ENCODE measurements at places on chromosomes 6 and 20. TPM values are rescaled to one million over a fixed set of nuclear protein-coding genes. Genes with fewer than 3 reads are reported as not detected.

RGS19 gene
- 21.5 TPM for polyA plus RNA-seq

RAMACL gene
- polyA plus RNA-seq, result 0.49 TPM

SNAP91 gene
- polyA plus RNA-seq, result 153 TPM

DACT2 gene
- polyA plus RNA-seq, result 3.5 TPM

DNA sequence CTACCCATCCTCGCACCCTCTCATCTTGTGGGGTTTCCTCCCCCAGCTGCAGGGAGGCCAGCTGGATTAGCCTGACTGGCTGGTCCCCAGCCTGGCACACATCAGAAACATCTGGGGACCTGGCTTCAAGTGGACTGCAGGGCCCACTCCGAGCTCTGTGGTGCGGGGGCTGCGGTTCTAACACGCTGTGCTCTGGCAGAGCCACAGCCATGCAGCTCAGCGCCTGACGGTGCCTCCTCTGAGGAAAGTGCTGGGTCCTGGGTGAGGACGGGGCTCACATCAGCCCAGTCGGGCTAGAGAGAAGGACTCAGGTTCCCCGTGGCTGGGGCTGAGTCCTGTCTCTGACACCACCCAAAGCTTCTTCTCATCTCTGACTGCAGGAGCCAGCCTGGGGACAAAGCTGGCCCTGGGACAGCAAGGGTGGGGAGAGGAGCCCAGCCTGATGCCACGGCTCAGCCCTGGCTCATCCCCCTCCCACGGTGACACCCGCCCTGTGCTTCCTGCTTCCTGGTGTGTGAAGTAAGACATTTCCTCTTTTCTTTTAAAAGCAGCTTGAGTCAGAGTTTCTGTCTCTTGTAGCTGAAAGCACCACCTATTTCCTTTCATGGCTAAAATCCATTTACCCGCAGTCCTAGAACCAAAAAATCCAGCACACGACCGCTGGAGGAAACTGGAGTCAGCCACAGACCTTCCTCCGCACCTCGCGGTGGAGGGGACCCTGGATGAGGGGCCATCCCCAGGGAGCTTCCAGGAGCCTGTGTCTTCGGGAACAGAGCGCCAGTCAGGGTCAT lies 127.4 kb upstream of the AFDN start:
- no peak for DNase-seq

GRCh38 chr6:11847515-11848345 lies 69.1 kb upstream of the ADTRP start:
- DNase-seq, result no peak

DNA sequence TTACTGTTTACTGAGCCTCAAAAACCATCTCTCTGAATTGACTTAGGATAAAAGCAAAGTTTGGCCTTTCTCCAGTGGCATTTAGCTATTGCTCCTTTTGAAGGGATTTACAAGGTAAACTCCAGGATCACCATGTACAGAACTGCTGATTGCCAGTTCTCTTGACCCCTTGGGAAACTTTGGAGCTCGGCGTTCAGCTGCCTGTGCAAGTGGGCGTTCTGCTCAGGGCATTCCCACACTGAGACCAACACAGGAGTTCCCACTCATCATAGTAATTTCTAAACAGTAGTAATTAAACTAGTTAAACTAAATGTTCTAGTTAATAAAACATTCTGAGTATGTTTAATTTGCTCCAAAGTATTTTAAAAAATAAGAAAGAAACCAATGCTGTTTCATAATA lies 14.9 kb downstream of the KCNQ5 start:
- DNase-seq, result no peak

GRCh38 chr20:62942456-62942855 lies 4.5 kb downstream of the GID8 start:
- no peak for DNase-seq

GRCh38 chr6:126233192-126233591 lies 106.7 kb upstream of the CENPW start:
- DNase-seq, result no peak

- no peak for DNase-seq
Observed at GRCh38 chr6:48567016-48567415, 456.0 kb upstream of the PTCHD4 start.

DNA sequence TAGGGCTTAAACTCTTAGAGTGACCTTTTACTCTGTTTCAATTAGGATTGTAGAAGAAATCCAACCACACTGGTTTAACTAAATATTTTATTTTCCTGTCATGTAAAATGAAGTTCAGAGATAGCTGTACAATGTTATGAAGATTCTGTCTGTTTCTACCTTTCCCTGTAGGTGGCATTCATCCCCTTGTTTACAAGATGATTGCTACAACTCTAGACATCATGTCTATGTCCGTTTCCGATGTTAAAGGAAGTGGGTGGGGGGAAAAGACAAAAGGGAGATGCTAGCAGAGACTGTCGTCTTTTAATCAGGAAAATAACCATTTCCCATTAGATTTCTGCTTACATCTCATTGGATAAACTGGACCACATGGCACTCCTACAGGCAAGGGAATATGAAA lies 30.9 kb upstream of the RIMS1 start:
- DNase-seq, result no peak

DNA sequence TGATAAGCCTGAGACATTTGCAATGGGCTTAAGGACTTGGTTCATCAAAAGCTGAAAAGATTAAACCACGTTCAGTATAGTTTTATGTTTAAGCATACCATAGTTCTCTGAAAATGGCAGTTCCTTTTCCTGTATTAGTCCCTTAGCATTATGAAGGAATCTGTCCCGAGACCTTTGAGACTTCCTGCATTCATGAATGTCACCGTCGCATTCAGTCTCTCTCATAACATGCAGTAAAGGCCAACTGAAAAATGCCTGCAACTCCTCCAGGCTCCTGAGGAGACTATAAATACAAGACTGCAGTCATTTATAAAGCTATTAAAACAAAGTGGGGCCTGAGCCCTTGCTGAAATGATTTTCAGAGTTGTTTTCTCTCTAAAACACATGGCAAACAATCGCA lies 129.1 kb downstream of the SYCP2 start:
- no peak for DNase-seq

- DNase-seq, result no peak
Observed at GRCh38 chr6:158500016-158500735, 59.7 kb upstream of the TMEM181 start.

Measured in spinal cord (tissue), 10 donors.